ENCODE measurements at places on chromosomes 1 and 21.

DNA sequence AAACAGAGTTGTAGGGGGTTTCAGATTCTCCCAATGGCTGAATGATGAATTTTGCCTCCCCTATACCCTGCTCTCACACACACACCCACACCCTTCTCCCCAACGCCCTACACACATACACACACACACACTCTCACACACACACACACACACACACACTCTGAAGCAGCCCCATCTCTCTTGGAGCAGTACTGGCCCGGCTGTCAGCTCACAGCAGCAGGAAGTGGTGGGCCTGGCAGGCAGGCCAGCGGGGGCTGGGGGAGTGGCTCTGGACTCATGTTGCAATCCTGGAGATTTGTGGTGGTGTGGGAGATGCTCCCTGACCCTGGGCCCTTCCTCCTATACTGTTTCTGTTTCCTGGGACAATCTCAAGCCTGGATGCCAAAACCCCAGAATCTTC is 2.2 kb downstream of the IKBKE start:
- DNase-seq = no peak

DNA sequence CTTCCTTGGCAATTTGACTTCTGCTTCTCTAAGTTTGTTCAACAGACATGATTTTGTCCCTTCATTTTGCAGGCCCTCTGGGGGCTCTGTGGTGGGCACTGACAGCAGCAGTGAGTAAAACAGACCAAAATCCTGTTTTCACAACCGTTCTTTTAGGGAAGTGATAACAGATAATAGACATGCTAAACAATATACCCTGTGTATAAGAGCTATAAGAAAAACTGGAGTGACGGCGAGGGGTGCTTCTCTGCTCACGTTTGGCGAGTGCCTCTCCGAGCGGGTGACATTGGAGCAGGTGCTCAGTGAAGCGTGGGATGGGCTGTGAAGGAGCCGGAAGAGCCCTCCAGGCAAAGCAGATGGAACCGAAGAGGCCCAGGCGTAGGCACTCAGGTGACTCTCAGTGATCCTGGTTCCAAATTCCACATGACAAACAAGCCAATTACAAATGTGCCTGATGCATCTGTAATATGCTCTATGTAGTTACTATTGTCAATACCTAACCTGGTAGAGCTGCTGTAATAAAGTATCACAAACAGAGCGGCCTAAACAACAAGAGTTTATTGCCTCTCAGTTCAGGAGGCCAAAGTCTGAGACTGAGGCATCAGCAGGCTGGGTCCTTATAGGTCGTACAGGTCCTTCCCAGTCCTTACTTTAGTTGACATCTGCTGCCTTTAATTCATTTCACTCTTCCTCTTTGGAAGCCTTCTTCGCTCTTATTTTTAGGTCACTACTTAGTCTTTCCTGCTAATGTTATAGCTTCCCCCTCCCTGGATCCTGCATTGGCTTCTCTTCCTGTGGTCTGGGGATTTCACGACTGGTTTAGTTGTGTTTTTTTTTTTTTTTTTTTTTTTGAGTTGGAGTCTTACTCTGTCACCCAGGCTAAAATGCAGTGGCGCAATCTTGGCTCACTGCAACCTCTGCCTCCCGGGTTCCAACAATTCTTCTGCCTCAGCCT is 20.1 kb downstream of the OR2B11 start:
- DNase-seq = no peak

GRCh38 chr1:36217670-36218069 is 6.6 kb upstream of the THRAP3 start:
- peak; percentile 42 for DNase-seq

DNA sequence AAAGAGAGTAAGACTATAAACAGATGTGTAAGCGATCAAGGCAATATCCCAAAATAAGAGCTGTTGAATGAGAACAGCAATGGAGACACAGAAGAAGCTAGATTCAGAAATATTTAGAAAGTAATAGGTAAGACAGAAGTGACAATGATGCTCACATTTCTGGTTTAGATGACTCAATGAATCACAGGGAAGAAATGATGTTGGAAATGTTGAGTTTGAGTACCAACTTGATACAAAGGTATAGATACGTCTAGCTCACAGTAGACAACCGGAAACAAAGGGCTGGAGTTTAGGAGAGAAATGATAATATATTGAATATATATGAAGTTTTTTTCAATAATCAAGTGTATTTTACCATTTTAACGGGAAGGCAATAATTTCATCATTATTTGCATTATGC is 6.5 kb downstream of the GATAD2B start:
- no peak for DNase-seq

- DNase-seq = no peak
These were observed 49.3 kb downstream of the KANK4 start for GRCh38 chr1:62269851-62270495.

GRCh38 chr1:198798923-198799386 is 160.1 kb downstream of the PTPRC start:
- no peak for DNase-seq

- DNase-seq = no peak
These were observed 27.6 kb upstream of the CTH start for GRCh38 chr1:70383483-70383882.

DNA sequence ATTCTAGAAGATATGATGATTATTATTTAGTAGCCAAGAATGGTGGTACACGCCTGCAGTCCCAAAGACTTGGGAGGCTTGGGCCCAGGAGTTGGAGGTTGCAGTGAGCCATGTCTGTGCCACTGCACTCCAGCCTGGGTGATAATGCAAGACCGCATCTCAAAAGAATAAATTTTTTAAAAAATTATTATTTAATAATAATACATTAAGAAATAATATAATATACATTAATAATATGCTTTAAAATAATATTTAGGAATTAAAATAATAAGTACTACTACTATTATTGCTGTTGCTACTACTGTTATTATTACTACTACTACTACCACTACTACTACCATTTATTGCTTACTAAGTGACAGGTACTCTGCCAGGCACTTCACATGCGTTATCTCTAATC is 27.2 kb downstream of the CCDC30 start:
- DNase-seq = no peak

DNA sequence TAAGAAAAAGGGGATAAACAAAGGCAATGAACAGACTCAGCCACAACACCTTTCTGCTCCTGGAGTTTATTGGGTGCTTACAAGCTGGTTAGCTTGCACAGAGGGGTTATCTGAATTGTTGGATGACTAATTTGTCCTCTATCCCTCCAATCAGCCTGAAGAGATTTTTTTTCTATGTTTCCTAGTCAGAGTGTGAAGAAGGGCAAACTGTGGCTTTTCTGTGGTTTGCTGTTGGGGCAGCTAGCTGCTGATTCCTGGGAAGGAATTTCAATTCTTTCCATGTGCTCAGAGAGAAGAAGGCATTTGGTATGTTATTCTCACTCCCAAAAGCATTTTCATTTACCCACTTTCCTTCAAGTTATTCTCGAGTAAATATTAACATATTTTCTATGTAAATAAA is 48.6 kb downstream of the PCP4 start:
- no peak for DNase-seq

- no peak for DNase-seq
These were observed 36.1 kb upstream of the TTC22 start for GRCh38 chr1:54837002-54837853.

GRCh38 chr1:38589036-38589435 is 270.5 kb downstream of the RRAGC start:
- no peak for DNase-seq

DNA sequence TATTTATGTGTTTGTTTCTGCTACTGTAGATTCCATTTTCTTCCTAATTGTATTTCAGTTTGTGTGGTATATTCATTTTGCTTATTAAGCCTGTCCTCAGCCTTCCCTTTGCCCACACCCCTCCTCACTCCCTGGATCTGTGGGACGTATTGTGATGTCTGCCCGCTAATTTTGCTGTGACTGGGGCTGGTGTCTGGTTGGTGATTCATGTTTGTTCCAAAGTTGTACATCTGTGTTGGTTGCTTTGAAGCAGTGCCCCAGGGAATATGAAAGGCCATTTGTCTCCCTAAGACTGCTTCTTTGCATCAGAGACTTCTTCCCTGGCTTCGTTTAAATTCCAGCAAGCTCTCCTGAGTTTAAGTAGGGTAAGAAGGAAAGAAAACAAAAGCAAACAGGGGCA is 289.5 kb upstream of the SGIP1 start:
- DNase-seq = peak; percentile 94

DNA sequence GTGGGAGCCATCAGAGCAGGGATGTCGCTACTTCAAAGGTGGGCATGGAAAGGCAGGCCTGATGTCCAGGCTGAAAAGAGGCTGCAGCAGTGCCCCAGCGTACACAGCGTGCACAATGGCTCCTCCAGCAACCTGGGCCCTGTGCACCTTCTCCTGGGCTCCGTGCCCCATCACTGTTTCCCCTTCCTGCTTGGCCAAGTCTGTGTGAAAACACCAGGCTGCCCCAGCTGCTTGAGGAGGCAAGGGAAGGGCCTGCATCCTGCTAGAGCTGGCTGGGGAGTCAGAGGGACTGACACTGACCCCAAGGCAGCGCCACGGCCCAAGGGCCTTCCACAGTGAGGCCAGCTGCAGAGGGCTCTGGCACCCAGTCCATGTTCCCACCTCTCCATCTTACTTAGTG is 33.4 kb downstream of the SDC3 start:
- DNase-seq = no peak

DNA sequence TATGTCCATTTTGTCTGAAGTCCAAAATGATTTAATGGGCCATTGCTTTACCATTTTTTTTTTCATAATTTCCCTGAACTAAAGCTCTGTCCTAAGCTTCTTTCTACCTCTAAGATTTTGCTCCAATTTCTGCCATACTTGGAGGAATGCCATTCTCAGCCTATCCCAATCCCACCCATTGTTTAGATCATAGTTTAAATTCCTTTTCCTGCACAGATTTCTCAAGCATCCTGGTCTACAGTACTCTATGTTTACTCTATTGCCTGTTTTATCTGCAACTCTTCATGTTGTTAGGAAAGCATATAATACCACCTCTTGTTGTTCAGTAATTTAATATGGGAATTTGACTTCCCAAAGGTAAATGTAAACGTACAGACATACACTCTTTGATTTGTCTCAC is 30.8 kb downstream of the ADAMTS1 start:
- DNase-seq = no peak

DNA sequence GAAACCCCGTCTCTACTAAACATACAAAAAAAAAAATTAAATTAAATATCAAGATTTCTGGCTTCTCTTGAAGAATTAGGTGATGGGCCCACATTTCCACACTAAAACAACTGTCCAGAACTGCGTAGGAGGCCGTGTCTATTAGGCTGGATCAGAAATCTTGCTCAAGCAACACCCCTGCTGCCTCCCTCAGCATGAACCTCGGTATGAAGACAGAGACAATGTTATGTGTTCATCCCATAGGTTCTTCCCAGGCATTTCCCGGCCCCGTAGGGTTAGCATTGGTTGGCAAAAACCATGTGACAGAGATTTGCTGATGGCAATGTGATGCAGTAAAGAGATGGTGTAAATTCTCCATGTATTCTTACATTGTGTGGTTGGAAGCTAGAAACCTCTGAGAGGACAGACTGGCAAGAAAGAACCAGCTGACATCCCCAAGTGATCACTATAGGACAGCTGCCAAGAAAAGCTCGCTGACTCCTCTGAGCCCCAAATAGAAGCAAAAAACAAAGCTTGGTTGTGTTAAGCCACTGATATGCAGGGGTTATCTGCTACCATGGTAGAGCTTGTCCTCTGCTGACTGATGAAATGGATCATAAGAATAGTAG is 34.5 kb downstream of the EBNA1BP2 start:
- peak; percentile 47 for DNase-seq

DNA sequence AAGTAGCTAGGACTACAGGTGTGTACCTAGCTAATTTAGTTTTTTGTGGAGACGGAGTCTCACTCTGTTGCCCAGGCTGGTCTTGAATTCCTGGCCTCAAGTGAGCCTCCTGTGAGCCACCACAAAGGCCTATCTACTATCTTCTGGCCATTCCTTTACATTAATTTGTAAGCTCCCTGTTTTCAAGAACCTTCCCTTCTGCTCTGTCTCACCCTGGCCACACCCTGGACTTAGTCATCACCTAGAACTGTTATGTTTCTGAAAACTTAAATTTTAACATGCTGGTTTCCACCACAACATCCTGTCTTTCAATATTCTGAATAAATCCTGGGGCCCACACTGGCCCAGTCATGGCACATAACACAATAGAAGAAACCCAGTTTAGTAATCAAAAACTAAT is 4.9 kb upstream of the B4GALT3 start:
- DNase-seq = no peak

- no peak for DNase-seq
These were observed 984.4 kb upstream of the NCAM2 start for GRCh38 chr21:20013851-20014250.

GRCh38 chr1:226407199-226407496 is 745 bp downstream of the PARP1 start:
- no peak for DNase-seq

DNA sequence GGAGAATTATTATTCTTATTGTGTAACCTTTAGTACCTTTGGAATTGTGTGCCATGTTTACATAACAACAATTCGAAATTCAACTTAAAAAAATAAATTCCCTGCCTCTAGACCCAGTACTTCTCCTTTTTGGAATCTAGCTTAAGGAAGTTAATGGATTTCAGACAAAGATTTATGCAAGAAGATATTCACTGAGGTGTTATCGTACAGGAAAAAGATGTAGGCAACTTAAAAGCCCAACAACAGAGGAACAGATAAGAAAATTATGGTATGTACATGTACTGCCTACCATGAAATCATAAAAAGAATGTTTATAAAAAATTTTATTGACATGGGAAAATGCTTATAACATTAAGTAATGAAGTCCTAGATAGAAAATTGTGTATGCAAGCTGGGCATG is 18.2 kb upstream of the STMN1 start:
- no peak for DNase-seq
